ENCODE measurements at places on chromosomes 7 and 10. TPM values are rescaled to one million over a fixed set of nuclear protein-coding genes. Genes with fewer than 3 reads are reported as not detected.

Gene GPER1
- not detected for total RNA-seq

Gene AKR1C4
- total RNA-seq: not detected

Gene FAM13C
- total RNA-seq: not detected

Gene OR2A42
- total RNA-seq: not detected

Gene CALD1
- 1.7 TPM for total RNA-seq

Gene ZP3
- total RNA-seq: 1.5 TPM

Gene FXYD4
- not detected for total RNA-seq

Gene ARHGEF5
- total RNA-seq: 8.7 TPM

Gene PRPS1L1
- total RNA-seq: not detected

Gene RNF32
- total RNA-seq: 0.57 TPM

Gene SORCS1
- total RNA-seq: not detected

Gene IFIT1B
- total RNA-seq: not detected

Gene OR6B1
- not detected for total RNA-seq

Gene CHAT
- not detected for total RNA-seq

Gene PRSS2
- total RNA-seq: not detected

Gene C10orf71
- not detected for total RNA-seq

Gene NUDT13
- total RNA-seq: 1.3 TPM

Gene BMI1
- 74.4 TPM for total RNA-seq

Gene AOAH
- 17.4 TPM for total RNA-seq

Gene MACROH2A2
- 3.0 TPM for total RNA-seq

Gene ACSM6
- not detected for total RNA-seq

Gene CRHR2
- not detected for total RNA-seq

Gene CPA4
- total RNA-seq: not detected
